ENCODE measurements at places on chromosomes 7 and 10.

DNA sequence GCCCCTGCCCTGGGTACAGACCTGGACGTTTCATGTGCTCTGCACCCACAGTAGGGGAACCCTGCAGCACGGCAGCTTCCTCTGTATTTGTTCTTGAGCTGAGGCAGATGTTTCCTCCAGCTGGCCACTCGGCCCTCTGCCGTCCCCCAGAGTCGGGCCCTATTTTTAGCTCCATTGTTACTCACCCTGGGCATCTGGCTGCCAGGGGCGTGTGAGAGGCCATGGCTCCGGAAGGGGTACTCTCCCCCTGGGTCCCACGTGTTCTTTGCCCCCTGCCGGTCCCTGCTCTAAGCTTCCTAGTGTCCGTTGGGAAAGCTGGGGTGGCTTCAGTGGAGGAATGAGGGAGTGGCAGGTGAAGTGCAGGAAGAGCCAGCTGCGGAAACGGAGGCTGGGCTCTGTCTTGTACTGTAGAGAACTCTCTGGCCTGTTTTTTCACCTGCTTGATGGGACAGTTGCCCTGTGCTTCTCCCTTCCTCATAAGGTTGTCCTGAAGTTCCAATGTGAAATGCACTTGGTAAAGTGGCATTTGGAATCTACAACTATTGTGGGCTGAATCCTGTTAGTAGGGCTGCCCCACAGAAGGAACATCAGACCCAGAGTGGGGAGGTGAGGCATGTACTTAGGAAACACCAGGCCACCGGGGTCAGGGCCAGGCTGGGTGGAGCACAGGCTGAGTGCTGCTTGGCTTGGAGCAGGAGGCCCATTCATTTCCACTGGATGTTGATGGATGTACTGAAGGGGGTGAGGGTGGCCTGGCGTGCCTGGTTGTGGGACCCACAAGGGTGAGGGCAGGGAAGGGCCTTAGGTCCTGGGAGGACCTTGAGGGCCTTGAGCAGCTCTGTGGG, 30.6 kb downstream of the PALD1 start:
- DNase-seq = no peak

GRCh38 chr7:132576721-132577085, 433 bp upstream of the PLXNA4 start:
- DNase-seq = no peak

DNA sequence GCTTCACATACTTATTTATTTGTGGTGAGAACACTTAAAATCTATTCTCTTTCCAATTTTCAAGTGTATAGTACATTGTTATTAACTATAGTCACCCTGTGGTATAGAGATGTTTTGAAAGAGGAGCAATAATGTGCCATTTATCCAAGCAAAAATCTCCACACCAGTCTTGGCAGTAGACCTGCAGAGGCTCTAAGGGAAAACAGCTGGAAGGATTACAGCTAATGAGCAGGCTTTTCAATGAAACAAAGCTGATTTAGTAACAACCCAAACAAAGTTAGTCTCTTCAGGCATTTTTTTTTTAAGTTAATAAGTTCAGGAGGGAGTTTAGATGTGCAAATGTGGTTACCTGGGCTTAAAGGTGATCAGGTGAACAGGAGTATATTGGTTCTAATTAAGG, 101.9 kb downstream of the EVX1 start:
- DNase-seq = no peak

GRCh38 chr10:13184730-13185514, 23.6 kb downstream of the MCM10 start:
- DNase-seq = no peak

DNA sequence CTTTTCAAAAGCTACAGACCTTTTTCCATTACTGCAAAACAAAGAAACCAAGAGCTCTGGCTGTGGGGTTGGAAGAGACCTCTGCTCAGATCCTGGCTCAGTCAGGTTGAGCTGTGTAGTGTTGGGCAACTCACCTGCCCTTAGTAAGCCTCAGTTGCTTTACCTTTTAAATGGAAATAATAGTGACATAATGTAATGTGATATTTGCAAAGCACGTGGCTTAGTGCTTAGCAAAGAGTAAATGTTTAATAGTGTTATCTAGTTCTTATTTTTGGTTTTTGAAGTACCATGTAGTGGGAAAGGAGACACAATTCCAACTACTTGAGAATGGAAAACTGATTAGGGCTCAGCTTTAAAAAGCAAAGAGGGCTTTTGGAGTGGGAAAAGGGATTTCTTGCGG, 100.2 kb downstream of the SVIL start:
- no peak for DNase-seq

GRCh38 chr7:66928388-66928787, 7.4 kb downstream of the TMEM248 start:
- DNase-seq = peak; percentile 51
